GM12878 (cell line): ENCODE measurements at places on chromosomes 1 and 21. TPM values are rescaled to one million over a fixed set of nuclear protein-coding genes. Genes with fewer than 3 reads are reported as not detected.
A peak's percentile ranks its signal among the peaks of the same experiment; 100 is the strongest.

- H3K4me1 ChIP-seq = no peaks in the 10 kb centered on the region
- H3K27me3 ChIP-seq = no peaks in the 10 kb centered on the region
- no peak overlapping the region for H3K27ac ChIP-seq
- no peak for DNase-seq
- no peak overlapping the region for H3K4me3 ChIP-seq
Observed at GRCh38 chr1:171081314-171081753, 9.4 kb upstream of the FMO3 start.

DNA sequence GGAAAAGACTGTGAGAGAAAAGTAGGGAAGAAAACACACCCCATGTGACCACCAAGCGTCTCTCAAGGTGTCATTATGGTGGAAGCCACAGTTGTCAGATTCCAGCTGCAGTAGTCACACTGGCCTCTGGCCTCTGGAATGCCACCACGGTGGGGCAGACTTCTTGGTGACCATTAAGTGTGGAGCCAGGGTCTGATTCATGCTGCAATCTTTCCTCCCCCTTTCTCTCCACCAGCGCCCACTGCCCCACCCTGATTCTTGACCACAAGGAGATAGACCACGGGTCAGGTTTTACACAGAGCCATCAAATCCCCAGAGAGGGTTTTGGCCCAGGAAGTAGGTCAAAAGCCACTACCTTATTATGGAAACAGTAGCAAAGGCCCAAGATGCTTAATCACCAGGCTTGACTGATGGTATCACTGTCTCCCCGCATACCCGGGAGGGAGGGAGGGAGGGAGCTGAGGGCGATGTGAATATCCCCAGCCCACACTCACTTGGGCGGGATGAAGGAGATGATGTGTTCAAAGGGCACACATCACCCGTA, 52.7 kb upstream of the GRHL3 start:
- no peaks in the 10 kb centered on the region for H3K36me3 ChIP-seq
- no peak overlapping the region for H3K4me3 ChIP-seq
- H3K4me1 ChIP-seq = no peaks in the 10 kb centered on the region
- H3K27ac ChIP-seq = no peak overlapping the region
- H3K27me3 ChIP-seq = no peaks in the 10 kb centered on the region; the same call in 1 of the 2 replicates

GRCh38 chr1:31930836-31931592, 7.2 kb downstream of the PTP4A2 start:
- peaks cover 7% of the 10 kb centered on the region; the same call in 1 of the 2 replicates for H3K36me3 ChIP-seq
- peak overlapping the region; percentile 93 for H3K27ac ChIP-seq
- H3K4me1 ChIP-seq = peaks cover 28% of the 10 kb centered on the region
- no peak for DNase-seq

GRCh38 chr1:32786856-32787255, 30.3 kb downstream of the YARS1 start:
- no peak overlapping the region for H3K27ac ChIP-seq
- DNase-seq = no peak
- H3K36me3 ChIP-seq = peaks cover 25% of the 10 kb centered on the region
- peaks cover 2% of the 10 kb centered on the region; the same call in 1 of the 2 replicates for H3K4me1 ChIP-seq
- no peaks in the 10 kb centered on the region for H3K27me3 ChIP-seq

DNA sequence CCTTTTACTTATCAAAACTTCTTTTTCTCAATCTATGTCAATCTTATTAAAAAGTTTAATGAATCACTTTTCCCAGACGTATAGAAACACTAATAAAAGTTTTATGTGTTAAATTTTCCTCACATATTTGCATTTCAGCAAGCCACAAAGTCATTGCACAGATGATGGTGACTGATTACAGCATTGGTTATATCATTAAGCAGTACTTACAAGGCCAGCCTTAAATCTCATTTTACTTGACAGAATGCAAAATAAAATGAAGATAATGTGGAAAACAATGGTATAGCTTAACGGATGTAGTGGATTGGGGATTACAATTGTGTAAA, 39.5 kb downstream of the TMEM200B start:
- H3K4me3 ChIP-seq = no peak overlapping the region
- DNase-seq = no peak
- no peaks in the 10 kb centered on the region for H3K36me3 ChIP-seq
- no peak overlapping the region for H3K27ac ChIP-seq
- H3K4me1 ChIP-seq = no peaks in the 10 kb centered on the region
- H3K27me3 ChIP-seq = no peaks in the 10 kb centered on the region

DNA sequence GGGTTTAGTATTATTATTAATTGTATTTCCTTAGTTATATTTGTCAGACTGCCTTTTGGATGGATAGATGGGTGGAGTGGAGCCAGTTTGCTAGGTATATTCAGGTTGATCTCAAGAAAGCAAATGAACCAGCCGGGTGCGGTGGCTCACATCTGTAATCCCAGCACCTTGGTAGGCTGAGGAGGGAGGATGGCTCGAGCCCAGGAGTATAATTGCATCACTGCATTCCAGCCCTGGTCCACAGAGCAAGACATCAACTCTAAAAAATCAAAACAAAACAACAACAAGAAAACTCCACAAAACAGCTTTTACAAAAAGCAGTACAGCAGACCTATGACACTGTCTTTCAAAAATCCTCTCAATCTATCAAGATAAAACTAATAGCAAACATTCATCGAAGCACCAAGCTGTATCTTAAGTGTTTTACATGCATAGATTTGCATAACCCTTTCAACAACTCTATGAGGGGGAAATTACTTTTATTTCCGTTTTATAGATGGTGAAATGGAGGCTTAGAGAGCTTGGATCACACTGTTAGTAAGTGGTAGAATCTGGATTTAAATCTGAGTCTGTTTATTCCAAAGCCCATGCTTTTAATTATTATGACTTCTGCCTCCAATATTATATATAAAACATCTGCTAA, 25.5 kb downstream of the KMO start:
- H3K4me1 ChIP-seq = peaks cover under 1% of the 10 kb centered on the region; the same call in 1 of the 2 replicates
- H3K4me3 ChIP-seq = no peak overlapping the region
- H3K27me3 ChIP-seq = no peaks in the 10 kb centered on the region
- H3K27ac ChIP-seq = no peak overlapping the region

GRCh38 chr1:8121261-8122159, 95.4 kb upstream of the ERRFI1 start:
- peak overlapping the region; percentile 15; the same call in 1 of the 2 replicates for H3K4me3 ChIP-seq
- DNase-seq = no peak
- H3K36me3 ChIP-seq = no peaks in the 10 kb centered on the region
- peak overlapping the region; percentile 63; the same call in 1 of the 2 replicates for H3K27ac ChIP-seq
- H3K27me3 ChIP-seq = no peaks in the 10 kb centered on the region
- H3K4me1 ChIP-seq = peaks cover 10% of the 10 kb centered on the region

DNA sequence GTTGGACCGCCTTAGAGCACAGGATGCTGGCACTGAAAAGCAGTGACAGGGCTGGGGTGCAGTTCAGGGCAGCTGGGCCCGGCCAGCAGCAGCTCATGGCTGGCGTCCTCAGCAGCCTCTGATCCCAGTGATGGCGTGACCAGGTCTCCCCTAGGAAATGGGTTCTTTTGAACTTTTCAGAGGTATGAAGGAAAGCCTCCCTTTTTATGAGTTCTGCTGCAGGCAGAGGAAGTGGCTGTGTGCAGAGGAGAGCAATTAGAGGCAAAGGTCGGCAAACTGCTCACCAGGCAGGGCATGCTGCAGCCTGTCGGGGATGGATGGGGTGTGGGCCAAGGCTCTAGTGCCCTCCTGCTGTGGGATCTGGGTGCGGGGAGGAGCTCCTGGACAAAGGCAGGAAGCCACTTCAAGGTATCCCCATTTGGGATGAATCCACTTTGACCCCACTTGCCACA, 45.6 kb upstream of the RAB4A start:
- no peak overlapping the region for H3K4me3 ChIP-seq
- H3K27me3 ChIP-seq = no peaks in the 10 kb centered on the region; the same call in 1 of the 2 replicates
- H3K36me3 ChIP-seq = no peaks in the 10 kb centered on the region
- DNase-seq = no peak
- no peak overlapping the region for H3K27ac ChIP-seq
- H3K4me1 ChIP-seq = peaks cover 7% of the 10 kb centered on the region; the same call in 1 of the 2 replicates

DNA sequence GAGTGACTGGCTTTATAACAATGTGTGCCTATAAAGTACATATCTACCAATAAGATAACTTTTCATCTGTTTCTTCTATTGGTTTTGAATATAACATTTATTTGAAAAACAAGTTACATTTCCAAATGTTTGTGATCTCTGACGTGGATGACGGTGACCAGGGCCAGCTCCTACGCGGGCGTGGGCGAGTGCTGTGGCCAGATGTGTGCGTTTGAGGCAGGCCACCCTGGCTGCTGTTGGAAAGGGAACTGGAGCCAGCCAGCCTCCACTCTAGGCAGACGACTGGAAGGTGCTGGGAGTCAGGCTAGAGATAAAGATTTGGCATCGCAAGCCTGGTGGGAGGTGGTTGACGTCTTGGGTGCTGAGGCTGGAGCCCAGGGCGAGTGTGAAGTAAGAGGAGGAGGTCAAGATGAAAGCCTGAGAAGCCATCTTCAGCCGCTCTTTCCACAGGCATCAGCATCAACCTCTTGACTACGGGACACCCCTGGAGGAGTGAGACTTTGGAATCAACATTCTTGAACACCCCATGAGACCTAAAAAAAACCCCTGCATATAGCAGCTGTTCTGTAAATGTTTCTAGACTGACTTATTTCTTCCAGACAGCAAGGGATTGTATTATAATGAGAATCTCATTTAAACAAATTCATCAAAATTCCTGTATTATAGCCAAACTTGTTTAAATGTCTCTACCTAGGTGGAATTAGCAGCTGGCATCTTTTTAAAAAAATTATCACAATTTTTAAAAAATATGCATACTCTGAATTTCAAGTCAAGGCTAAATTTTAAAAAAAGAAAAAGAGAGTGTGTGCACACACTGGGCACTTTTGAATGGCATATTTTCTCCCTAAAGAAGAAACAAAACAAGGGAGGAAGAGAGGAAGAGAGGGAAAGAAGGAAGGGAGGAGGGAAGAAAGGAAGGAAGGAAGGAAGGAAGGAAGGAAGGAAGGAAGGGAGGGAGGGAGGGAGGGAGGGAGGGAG, 112.5 kb upstream of the SLC44A3 start:
- H3K4me1 ChIP-seq = no peaks in the 10 kb centered on the region; the same call in 1 of the 2 replicates
- DNase-seq = no peak
- H3K4me3 ChIP-seq = no peak overlapping the region
- no peaks in the 10 kb centered on the region for H3K27me3 ChIP-seq

GRCh38 chr1:106944721-106945120, 111.8 kb upstream of the PRMT6 start:
- no peaks in the 10 kb centered on the region for H3K27me3 ChIP-seq
- no peak for DNase-seq
- no peaks in the 10 kb centered on the region for H3K36me3 ChIP-seq
- H3K4me3 ChIP-seq = no peak overlapping the region
- H3K27ac ChIP-seq = no peak overlapping the region

- H3K4me3 ChIP-seq = no peak overlapping the region
- no peaks in the 10 kb centered on the region for H3K4me1 ChIP-seq
- no peak for DNase-seq
- H3K27me3 ChIP-seq = no peaks in the 10 kb centered on the region; the same call in 1 of the 2 replicates
Observed at GRCh38 chr1:242827538-242827937, 303.0 kb upstream of the PLD5 start.

GRCh38 chr1:24058671-24059455, 53.1 kb downstream of the MYOM3 start:
- H3K4me3 ChIP-seq = no peak overlapping the region
- H3K4me1 ChIP-seq = no peaks in the 10 kb centered on the region
- no peak for DNase-seq
- no peak overlapping the region for H3K27ac ChIP-seq
- H3K36me3 ChIP-seq = no peaks in the 10 kb centered on the region

- no peaks in the 10 kb centered on the region for H3K4me1 ChIP-seq
Observed at GRCh38 chr1:185769136-185769535, 34.9 kb downstream of the HMCN1 start.

The SPOCD1 gene
- 0.23 and 0.56 TPM in 2 replicates for total RNA-seq

The PRDX1 gene
- 630 and 659 TPM in 2 replicates for total RNA-seq

The LIPI gene
- not detected in 2 replicates for total RNA-seq

The E2F2 gene
- 24.0 and 27.2 TPM in 2 replicates for total RNA-seq

The COL11A1 gene
- total RNA-seq = not detected in 2 replicates

The CD1B gene
- total RNA-seq = not detected in 2 replicates

The FCRL5 gene
- 7.2 and 7.8 TPM in 2 replicates for total RNA-seq
